ENCODE measurements at places on chromosomes 7 and 10.
A peak's percentile ranks its signal among the peaks of the same experiment; 100 is the strongest.

GRCh38 chr10:5757766-5758517 lies 55.3 kb downstream of the GDI2 start:
- DNase-seq, result no peak

DNA sequence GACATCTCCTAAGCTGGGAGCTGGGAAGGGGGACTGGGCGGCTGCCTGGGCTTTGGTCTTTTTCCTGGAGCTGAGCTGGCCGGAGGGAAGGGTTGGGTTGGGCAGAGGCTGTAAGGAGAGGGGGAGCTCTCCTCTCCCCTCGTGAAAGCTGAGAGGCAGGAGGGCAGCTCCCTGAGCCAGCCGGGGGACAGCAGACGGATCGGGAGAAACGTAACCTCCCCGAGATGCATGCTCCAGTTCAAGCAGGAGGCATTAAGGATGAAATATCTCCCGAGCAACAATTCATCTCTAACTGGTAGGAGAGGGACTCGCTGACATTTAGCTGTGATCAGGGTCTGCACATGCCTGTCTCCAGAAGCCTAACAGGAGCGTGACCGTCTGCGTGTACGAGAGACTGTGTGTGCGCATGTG lies 19.9 kb upstream of the LBX1 start:
- no peak for DNase-seq

GRCh38 chr10:17848646-17849045 lies 39.5 kb downstream of the MRC1 start:
- DNase-seq, result no peak

DNA sequence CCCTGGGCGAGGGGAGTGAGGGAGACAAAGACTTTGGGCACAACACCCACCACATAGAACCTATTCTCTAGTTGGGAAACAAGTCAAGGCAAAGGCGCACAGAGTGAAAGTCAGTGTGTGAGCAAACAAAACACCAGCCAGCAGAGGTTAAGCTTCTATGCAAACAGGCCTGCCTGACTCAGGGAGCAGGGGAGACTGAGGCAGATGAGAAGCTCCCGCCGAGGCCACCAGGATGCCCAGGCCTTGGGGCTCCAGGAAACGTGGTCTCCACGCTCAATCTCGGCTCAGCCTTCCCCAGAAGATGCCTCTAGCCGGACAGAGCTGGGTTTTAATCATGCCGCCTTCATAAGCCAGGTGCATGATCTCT lies 74.1 kb upstream of the KCNMA1 start:
- no peak for DNase-seq

DNA sequence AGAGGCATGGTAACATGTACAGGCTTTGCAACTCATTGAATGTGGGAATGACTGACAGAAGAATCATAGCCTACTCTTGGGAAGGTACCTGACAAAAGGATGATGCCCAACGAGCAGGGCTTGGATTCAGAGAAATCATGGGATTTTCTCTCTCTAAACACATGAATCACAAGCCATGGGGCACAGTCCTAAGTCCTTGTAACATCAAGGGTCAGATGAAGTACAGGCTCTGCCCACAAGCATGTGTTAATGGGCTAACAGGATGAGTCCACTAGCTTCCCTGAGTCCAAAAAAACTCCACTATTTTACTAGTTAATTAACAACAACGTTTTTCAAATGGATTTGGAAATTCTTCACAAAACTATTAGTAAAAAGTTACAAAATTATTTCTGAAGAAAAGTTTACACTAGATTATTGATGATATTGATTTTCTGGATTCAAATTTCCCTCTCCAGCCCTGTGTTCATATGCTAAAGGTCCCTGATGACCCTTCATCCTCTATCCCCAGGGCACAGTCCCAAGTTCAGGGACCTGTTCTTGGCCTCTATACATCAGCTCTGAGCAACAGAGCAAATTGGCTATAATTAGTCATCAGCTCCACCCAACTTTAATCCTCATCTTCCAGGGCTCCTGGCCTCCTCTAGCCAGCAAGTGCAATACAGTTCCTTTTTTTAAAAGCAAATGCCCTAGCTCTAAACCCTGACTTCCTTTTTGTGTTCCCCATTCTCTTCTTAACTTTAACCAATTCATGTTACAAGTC lies 99.8 kb downstream of the GSAP start:
- DNase-seq, result no peak

DNA sequence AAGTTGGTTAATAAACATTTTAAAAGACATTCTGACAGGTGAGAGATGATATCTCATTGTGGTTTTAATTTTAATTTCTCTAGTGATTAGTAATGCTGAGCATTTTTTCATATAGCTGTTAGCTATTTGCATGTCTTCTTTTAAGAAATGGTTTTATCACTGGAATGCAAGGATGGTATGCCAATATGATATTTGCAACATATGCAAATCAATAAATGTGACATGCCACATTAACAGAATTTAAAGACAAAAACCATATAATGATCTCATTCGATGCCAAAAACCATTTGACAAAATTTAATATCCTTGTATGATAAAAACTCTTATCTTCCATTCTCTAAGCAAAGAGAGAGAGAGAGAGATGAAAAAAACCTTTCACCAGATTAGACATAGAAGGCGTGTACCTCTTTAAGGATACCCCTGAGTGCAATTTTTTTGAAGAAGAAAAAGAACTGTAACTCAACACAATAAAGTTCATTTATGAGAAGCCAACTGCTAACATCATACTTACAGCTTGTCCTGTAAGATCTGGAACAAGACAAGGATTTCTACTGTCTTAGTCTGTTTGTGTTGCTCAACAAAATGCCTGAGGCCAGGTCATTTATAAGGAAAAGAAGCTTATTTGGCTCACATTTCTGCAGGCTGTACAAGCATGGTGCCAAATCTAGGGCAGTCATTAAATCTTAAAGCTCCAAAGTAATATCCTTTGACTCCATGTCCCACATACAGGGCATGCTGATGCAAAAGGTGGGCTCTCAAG lies 39.7 kb upstream of the ZMYND11 start:
- no peak for DNase-seq

- no peak for DNase-seq
These were observed 25.6 kb upstream of the CACNA2D1 start for GRCh38 chr7:82469207-82469606.

GRCh38 chr7:33556472-33556871 lies 348.9 kb upstream of the BMPER start:
- DNase-seq, result no peak

- no peak for DNase-seq
These were observed 148.6 kb upstream of the YAE1 start for GRCh38 chr7:39417642-39418041.

DNA sequence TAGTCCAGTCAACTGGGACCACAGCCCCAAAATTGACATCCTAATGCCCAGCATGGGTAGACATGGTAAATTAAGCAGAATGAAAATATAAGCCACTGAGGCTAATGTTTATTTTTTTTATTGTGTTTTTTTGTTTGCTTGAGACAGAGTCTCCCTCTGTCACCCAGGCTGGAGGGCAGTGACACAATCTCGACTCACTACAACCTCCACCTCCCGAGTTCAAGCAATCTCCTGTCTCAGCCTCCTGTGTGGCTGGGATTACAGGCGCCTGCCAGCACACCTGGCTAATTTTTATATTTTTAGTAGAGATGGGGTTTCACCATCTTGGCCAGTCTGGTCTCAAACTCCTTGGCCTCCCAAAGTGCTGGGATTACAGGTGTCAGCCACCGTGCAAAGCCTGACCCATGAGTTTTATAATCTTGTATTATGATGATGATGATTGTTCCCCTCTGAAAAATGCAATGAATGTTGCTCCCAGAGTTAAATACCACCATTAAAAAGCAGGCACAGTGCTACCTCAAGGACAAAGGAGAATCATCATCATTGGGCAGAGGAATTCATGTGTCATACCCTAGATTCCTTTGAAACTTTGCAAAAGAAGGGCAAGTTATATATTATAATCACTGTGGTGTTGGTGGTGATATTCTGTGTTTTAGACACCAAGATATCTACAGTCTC lies 228.0 kb downstream of the PARD3 start:
- DNase-seq, result peak; percentile 65

- DNase-seq, result no peak
These were observed 482 bp upstream of the ACTR3C start for GRCh38 chr7:150323682-150324372.

- no peak for DNase-seq
These were observed 67.0 kb downstream of the ZNF467 start for GRCh38 chr7:149706398-149706797.

GRCh38 chr10:12322583-12323131 lies 26.7 kb upstream of the CAMK1D start:
- DNase-seq, result no peak

- no peak for DNase-seq
These were observed 5.3 kb downstream of the TNKS2 start for GRCh38 chr10:91803386-91804125.

- DNase-seq, result no peak
These were observed 59.4 kb downstream of the GCC1 start for GRCh38 chr7:127525866-127526480.

DNA sequence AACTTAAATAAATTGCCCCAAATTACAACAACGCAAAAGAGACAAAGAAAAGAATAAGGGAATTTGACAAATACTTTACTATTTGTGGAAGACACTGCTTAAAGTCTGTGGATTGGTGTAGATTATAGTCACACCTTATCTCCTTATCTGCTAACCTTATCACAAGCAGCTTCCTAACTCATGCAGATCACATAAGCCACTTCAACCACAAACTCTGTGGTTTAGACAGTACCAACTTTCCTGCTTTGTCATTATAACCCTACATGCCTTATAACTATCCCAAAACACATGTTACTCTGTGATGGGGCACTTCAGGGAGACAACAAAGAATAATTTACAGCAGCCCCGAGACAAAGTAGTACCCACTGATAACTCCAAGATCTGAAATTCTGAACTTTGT lies 41.5 kb upstream of the PPP3CB start:
- DNase-seq, result no peak

GRCh38 chr10:71774916-71775702 lies 1.8 kb upstream of the VSIR start:
- no peak for DNase-seq

GRCh38 chr7:48168159-48168558 lies 3.1 kb upstream of the ABCA13 start:
- peak; percentile 61 for DNase-seq

GRCh38 chr10:24418532-24418931 lies 209.6 kb downstream of the KIAA1217 start:
- no peak for DNase-seq

DNA sequence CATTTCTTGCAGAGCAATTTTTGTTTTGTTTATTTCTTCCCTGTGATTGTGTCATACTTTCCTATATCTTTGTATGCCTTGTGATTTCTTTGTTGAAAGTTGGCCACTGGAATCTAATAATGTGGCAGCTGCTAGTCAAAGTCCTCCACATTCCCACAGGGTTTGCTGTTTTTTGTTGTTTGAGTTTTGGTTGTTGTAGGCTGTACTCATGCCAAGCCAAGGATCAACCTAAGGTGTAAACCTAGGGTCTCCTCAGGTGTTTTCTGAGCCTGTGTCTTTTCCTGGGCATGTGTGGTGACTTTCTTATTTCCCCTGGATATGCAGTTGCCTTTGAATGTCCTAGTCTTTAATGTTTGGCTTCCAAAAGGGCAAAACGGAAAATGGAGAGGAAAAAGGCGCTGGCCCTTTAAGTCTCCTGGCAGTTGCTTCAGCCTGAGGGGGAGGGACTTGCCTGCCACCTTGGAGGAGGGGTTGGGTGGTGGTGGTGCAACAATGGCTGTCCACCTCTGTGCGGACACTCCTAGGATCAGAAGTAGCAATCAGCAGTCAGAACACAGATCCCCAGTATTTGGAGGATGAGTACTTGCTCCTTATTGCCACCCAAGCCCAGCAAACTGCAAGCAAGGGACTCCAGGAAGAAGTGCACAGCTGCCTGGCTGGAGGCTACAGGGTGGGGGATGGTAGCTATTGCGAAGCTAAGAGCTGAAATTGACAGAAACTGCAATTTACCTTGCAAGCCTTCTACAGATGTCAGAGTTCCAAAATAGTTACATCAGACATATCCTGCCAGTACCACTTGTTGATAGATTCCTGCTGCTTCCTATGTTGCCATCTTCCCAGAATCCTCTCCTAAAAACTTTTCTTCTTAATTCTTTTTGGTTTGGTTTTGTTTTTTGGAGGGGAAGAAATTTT lies 5.6 kb upstream of the ZNF518A start:
- DNase-seq, result peak; percentile 59

- no peak for DNase-seq
These were observed 486 bp upstream of the SORCS1 start for GRCh38 chr10:107164992-107165391.

- DNase-seq, result peak; percentile 33
These were observed 27.3 kb downstream of the MDFIC start for GRCh38 chr7:114949231-114949630.

GRCh38 chr10:13448216-13448615 lies 80.6 kb downstream of the BEND7 start:
- DNase-seq, result no peak

DNA sequence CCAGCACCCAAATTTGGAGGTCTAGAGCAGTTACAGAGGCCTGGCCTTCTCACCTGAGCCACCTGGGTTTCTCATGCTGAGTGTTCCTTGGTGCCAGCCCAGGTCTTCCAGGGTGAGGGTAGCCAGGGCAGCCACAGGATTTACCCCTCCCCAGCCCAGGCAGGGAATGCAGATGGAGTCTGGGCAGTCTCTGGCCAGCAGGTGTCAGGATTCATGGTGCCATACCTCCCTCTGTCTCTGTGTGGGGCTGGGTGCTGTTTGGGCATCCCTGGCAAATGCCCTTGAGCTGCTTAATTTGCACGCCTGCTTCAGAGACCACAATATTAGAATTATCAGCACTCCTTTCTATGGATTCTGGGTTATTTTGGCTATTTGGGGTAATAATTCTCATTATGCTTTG lies 246.7 kb downstream of the GFRA1 start:
- no peak for DNase-seq

DNA sequence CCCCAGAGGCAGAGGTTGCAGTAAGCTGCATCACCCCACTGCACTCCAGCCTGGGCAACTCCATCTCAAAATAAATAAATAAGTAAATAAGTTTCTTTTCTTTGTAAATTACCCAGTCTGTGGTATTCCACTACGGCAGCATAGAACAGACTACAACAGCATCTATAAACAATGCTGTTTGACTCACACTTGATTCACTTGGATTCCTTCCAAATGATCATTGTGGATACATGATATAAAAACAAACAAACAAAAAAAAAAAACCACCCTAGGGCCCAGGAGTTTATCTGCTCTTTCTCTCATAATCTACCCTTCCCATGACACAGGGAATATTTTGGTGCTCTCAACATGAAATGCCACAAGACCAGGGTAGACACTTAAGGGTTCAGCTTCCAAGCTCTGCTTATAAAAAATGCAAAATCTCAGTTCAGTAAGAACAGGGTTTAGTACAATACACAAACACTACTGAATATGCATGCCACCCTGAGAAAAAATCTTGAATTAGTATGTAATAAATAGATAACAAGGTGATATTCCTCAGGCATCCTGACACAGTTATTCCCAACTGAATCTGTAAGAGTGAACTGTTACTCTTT lies 200.9 kb downstream of the FAM107B start:
- DNase-seq, result peak; percentile 73

GRCh38 chr10:72567889-72568640 lies 57.8 kb downstream of the MICU1 start:
- no peak for DNase-seq

GRCh38 chr10:30977385-30977784 lies 54.3 kb downstream of the ZNF438 start:
- DNase-seq, result no peak

- DNase-seq, result peak; percentile 6
These were observed 140.2 kb downstream of the AUTS2 start for GRCh38 chr7:69738396-69738951.

- no peak for DNase-seq
These were observed 2.7 kb downstream of the CCSER2 start for GRCh38 chr10:84331091-84331490.

GRCh38 chr10:117249493-117250093 lies 8.7 kb downstream of the SLC18A2 start:
- no peak for DNase-seq

- no peak for DNase-seq
These were observed 83.4 kb downstream of the PRKAG2 start for GRCh38 chr7:151793531-151793951.
